ENCODE measurements at places on chromosomes 4 and X. TPM values are rescaled to one million over a fixed set of nuclear protein-coding genes. Genes with fewer than 3 reads are reported as not detected.

Gene MAGEB10
- total RNA-seq = not detected

Gene CXCL1
- 12.8 TPM for total RNA-seq

Gene ERAS
- total RNA-seq = 0.23 TPM

Gene PROM1
- total RNA-seq = 0.18 TPM

Gene DYNLT3
- 17.4 TPM for total RNA-seq

Gene ANXA3
- 1.5 TPM for total RNA-seq

Gene SPANXN3
- not detected for total RNA-seq

Gene SH3D19
- 19.8 TPM for total RNA-seq

Gene GAGE12F
- total RNA-seq = 0.49 TPM

Gene MEPE
- not detected for total RNA-seq

Gene ADH1B
- 0.98 TPM for total RNA-seq

Gene CXCL11
- not detected for total RNA-seq

Gene TDO2
- total RNA-seq = 0.13 TPM

DNA sequence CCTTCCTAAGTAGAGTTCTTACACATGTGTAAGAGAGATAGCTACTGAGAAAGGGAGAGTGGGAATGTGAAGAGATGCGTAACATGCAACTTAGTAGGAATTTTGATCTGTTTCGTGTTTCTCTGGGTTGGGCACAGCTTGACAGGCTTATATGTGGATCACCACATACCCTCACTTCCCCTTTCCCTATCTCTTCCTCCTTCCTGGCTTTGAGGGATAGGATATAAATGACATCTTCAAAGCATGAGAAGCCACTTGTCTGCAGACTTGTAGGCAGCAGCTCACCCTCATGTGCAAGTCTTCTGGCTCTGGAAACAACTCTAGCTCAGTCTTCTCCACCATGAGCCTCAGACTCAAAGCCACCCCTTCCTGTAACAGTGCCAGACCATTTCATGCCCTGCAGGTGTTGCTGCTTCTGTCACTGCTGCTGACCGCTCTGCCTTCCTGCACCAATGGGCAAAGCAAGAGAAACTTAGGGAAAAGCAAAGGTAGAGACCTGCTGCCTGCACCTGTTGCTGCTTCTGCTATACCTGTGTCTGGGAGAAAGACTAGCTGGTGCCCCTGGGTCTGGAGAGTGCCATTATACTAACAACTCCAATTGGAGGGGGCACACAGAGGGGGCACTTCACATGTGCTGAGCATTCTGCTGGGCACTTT lies 5.4 kb upstream of the PF4V1 start:
- DNase-seq = no peak
- H3K27me3 ChIP-seq = no peaks in the 10 kb centered on the region

DNA sequence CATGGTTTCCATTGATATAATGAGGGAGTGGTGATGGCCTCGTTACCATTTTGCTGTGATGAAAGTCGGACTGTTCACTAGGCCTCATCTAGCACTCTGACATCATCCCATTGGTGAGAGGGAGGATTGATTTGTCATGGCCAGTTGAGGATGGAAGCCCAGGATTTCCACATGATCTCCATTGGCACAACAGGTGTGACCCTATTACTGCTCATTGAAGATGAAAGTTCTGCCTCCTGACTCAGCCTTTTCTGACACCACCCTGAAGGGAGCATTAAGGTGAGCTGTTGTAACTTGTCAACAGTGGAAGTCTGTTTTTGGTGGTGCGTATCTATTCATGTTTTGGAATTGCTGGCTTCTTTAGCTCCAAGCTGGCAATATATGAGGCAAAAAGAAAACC lies 144.2 kb downstream of the PABPC4L start:
- H3K4me3 ChIP-seq = no peak overlapping the region
- H3K36me3 ChIP-seq = no peaks in the 10 kb centered on the region
- no peaks in the 10 kb centered on the region for H3K4me1 ChIP-seq
- DNase-seq = no peak
- H3K27me3 ChIP-seq = no peaks in the 10 kb centered on the region

DNA sequence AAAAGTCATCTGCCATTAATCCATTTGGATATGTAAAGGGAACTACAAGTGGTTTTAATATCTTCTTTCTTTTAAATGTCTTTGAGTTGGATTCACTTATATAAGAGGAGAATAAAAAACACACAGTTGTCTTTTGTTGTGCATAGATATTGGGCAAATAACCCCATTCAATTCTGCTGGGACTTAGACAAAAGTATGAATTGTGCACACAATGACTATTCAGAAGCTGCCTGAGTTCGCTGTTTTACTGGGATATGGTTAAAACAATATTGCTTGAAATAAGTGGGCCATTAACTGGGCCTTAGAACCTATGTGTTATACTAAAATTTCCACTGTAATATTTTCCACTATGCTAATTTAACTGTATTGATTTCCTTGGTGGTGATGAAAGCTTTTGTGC lies 71.7 kb downstream of the PCYT1B start:
- no peak overlapping the region for H3K4me3 ChIP-seq
- DNase-seq = no peak
- no peaks in the 10 kb centered on the region for H3K36me3 ChIP-seq
- no peaks in the 10 kb centered on the region for H3K27me3 ChIP-seq
- no peak overlapping the region for H3K27ac ChIP-seq

- no peaks in the 10 kb centered on the region for H3K4me1 ChIP-seq
- peaks cover 2% of the 10 kb centered on the region for H3K27me3 ChIP-seq
- no peak overlapping the region for H3K4me3 ChIP-seq
- no peak for DNase-seq
These were observed 184.1 kb downstream of the CBR4 start for GRCh38 chr4:168825975-168826374.

GRCh38 chr4:47721892-47722575 lies 115.8 kb downstream of the CORIN start:
- no peaks in the 10 kb centered on the region for H3K4me1 ChIP-seq
- H3K27ac ChIP-seq = no peak overlapping the region
- no peak for DNase-seq
- no peak overlapping the region for H3K4me3 ChIP-seq

- no peak overlapping the region for H3K4me3 ChIP-seq
- H3K27ac ChIP-seq = no peak overlapping the region
- no peaks in the 10 kb centered on the region for H3K36me3 ChIP-seq
- no peaks in the 10 kb centered on the region for H3K4me1 ChIP-seq
- no peaks in the 10 kb centered on the region for H3K27me3 ChIP-seq
- DNase-seq = no peak
These were observed 11.0 kb upstream of the TBC1D8B start for GRCh38 chrX:106791495-106791894.

- no peak for DNase-seq
- no peak overlapping the region for H3K4me3 ChIP-seq
- no peak overlapping the region for H3K27ac ChIP-seq
- H3K36me3 ChIP-seq = no peaks in the 10 kb centered on the region
- H3K4me1 ChIP-seq = no peaks in the 10 kb centered on the region
These were observed 27.8 kb downstream of the RASL11B start for GRCh38 chr4:52889778-52890520.

DNA sequence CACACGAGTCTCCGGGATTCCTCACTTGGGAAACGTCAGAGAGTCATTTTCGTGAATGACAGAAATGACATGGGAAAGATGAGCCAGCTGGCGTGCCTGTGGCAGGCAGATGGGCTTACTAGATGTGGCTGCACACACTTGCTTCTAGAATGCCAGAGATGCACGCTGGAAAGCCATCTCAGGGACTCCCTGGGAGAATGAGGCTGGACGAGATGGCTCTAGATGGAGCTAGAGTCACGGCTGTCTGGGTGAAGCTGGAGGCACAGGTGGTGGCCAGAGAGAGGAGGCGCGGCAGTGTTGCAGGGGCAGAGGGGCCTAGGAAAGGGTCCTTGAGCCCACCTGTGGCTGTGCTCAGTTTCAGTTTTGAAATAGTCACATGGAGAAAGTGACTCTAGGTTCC lies 26.0 kb downstream of the TKTL1 start:
- no peaks in the 10 kb centered on the region for H3K36me3 ChIP-seq
- DNase-seq = no peak
- no peak overlapping the region for H3K4me3 ChIP-seq
- H3K27ac ChIP-seq = no peak overlapping the region
- H3K27me3 ChIP-seq = peaks cover 7% of the 10 kb centered on the region

DNA sequence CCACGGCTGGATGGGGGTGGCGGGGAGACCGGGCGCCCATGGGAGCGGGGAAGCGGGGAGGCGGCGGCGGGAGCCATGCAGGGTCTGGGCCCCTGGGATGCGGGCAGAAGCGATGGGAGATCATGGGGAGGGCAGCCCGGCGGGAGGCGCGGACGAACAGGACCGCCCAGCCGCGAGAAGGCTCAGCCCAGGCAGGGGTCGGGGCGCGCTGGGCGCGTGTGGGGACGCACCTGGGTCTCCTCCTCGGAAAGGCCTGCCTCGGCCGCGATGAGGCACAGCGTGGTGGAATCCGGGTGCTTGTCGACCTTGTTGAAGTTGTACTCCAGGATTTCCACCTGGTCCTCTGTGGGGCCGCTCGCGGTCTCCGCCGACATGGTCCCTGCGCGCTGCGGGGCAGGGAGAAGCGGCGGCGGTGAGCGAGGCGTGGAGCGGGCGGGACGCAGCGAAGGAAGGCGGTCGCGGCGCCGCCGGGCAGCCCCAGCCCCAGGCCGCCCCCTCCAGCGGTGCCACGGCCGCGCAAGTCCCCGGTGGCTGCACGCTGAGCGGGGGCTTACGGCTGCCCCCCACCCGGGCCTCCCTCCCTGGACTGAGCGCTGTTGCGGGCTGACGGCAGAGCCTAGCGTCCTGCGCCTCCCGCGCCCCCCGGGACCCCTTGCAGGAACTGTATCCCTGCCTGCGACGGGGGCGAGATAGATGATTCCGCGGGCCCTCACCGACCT lies 25.3 kb downstream of the HOPX start:
- peaks cover 22% of the 10 kb centered on the region for H3K27me3 ChIP-seq
- H3K4me3 ChIP-seq = peak overlapping the region; percentile 28
- H3K36me3 ChIP-seq = no peaks in the 10 kb centered on the region
- H3K27ac ChIP-seq = no peak overlapping the region
- no peaks in the 10 kb centered on the region for H3K4me1 ChIP-seq

DNA sequence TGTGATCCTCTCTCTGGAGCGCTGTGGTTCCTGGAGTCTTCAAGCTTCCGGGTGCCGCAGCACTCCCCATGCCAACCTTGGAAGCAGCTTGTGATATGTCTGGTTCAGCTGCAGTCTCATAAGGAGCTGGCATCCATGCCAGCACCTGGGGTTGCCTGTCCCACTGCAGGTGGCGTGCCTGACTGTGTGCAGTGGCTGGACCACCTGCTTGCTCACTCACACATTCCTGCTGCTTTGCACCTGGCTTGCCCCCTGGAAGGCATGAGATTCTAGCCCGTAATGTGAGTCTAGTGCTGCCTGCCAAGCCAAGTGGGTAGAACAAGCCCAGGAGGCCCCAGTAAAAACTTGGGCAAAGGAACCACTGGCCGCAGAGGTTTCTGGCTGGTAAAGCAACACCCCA lies 687.2 kb upstream of the AADAT start:
- no peak overlapping the region for H3K27ac ChIP-seq
- no peak overlapping the region for H3K4me3 ChIP-seq
- DNase-seq = no peak
- H3K36me3 ChIP-seq = no peaks in the 10 kb centered on the region
- no peaks in the 10 kb centered on the region for H3K27me3 ChIP-seq

GRCh38 chr4:184453365-184454160 lies 20.8 kb downstream of the IRF2 start:
- peak overlapping the region; percentile 70 for H3K27ac ChIP-seq
- H3K27me3 ChIP-seq = no peaks in the 10 kb centered on the region
- peaks cover 34% of the 10 kb centered on the region for H3K4me1 ChIP-seq
- no peaks in the 10 kb centered on the region for H3K36me3 ChIP-seq
- no peak for DNase-seq
- no peak overlapping the region for H3K4me3 ChIP-seq

DNA sequence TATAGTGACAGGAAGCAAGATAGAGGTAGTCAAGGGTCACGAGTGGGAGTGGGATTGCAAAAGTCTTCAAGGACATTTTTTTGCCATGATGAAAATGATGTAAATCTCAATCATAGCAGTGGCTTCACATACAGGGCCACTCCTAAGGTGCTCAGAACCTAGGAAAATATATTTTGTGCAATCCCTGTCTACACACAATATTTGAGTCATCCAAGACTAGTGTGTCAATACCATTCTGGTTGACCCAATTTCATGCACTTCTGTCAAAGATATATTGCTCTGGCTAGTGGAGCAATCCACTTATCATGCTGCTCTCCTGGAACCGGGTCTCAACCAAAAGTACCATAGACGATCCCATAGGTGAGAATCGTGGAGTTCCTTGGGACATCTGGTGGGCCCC lies 24.2 kb upstream of the XPNPEP2 start:
- no peak overlapping the region for H3K27ac ChIP-seq
- H3K36me3 ChIP-seq = no peaks in the 10 kb centered on the region
- DNase-seq = no peak
- H3K4me1 ChIP-seq = no peaks in the 10 kb centered on the region
- H3K4me3 ChIP-seq = no peak overlapping the region

DNA sequence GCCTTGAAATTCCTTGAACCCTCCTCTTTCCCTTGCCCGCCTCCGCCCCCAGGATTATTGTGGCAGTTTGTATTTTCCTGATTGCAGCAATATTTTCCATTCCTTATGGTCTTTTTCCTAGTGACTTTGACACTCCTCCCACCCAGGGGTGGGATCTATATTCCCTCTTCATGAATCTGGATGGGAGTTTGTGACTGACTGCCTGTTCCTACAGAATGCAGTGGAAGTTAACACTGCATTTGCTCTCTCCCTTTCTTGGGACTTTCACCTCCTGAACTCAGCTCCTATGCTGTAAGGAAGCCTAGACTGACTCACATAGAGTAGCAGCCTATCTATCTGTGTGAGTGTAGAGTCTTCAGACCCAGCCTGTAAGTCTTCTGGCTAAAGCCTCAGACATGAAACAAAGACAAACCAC lies 2.2 kb downstream of the FUNDC2 start:
- no peak for DNase-seq
- peak overlapping the region; percentile 7 for H3K4me3 ChIP-seq
- peaks cover 17% of the 10 kb centered on the region for H3K4me1 ChIP-seq
- H3K36me3 ChIP-seq = no peaks in the 10 kb centered on the region
- H3K27ac ChIP-seq = peak overlapping the region; percentile 100

DNA sequence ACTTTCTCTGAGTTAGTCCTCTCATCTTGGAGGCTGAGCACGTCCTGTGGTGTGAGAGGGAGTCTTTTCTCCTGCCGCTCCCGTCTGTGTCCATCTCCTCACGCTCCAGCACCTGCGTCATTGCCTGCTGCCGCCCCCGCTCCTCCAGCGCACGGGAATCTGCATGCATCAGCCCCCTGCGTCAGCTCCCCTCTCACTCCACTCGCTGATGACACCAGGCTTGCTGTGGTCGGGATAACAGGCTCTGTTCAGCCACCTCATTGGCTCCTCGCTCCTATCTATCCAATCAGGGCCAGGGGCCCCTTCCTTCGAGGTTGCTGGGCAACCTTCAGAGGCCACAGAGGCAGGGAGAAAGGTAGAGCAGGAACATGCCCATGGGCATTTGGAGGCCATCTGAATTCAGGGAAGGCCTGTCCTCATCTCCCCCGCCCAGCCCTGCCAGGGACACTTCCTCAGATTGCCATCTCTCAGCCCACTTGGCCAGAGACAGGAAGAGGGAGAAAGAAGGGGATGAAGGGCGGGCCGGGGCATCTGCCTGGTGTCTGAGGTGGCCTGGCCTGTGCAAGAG lies 9.3 kb downstream of the ZNF185 start:
- H3K4me1 ChIP-seq = peaks cover 3% of the 10 kb centered on the region
- no peak for DNase-seq
- no peak overlapping the region for H3K4me3 ChIP-seq
- no peak overlapping the region for H3K27ac ChIP-seq
- H3K36me3 ChIP-seq = no peaks in the 10 kb centered on the region
- no peaks in the 10 kb centered on the region for H3K27me3 ChIP-seq

Data from Panc1 (cell line).